ENCODE measurements at places on chromosomes 4 and X.

DNA sequence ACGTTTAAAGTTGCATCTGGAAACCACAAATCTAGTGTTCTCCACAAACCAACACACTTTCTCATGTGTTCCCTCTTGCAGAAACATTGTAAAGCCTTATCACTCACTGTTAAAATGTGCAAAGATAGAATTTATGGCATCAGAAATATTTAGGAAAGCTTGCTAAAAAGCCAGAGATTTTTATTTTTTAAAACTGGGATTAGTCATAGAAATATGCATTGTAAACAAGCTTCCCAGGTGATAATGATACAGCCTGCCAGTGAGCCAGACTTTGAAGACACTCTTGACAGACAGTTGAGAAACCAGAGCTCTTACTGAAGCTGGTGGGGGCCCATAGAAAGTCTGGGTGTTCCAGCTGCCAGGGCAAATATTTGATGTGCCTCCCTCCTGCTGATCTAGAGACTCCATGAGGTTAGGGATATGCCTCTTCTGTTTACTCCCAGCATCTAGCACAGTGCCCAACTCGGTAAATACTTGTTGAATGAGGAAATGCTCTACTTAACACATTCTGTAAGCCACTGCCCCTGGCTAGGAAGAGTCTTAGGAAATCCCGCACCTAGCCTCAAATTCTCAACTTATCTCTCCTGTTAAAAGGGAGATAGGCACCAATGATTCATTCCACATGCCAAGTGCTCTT is 179.0 kb upstream of the RASGEF1B start:
- no peak for DNase-seq

DNA sequence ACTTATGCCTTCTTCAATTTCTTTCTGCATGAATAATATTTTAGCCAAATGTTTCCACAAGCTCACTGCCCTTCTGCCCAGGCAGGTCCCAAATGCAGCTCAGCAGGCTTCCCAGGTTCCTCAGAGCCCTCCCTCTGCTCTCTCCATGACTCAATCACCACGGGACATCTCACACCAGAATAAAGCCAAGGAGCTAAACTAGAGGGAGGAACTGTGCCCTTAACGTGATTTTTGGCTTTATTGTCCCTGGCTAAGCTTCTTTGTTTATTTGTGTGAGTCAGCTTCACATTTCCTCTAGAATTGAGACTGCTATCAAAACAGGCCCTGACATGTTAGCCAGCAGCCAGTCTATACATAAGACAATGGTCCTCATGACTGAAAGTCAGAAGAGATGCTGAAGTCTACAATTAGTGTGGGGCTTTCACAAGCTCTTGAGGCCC is 186.4 kb upstream of the GALNT7 start:
- no peak for DNase-seq

- DNase-seq, result no peak
Observed at GRCh38 chrX:44060221-44060620, 87.0 kb upstream of the NDP start.

DNA sequence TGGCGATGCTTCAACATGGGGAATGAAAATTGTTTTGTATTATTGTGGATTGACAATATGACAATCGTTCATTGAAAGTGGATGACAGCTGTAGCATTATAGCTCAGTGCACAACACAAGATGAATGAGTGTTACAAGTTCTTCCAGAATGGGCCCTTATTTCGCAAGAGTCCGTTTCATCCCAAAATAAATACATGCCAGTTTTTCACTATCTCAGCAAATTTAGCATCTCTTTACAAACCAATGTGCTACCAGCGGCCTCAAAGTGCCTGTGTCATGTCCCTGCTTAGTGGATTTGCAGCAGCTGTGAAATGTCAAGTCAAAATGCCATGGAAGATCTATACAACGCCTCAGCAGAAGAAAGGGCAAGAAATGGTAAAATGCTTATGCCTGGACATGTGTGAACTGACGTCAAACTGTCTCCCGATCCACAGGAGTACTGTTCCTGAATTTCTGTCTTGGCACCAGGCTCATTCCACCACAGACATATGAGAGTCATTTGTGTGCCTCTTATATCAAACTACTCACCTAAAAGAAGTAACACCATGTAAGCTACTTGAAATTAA is 109.6 kb downstream of the MAML3 start:
- no peak for DNase-seq

DNA sequence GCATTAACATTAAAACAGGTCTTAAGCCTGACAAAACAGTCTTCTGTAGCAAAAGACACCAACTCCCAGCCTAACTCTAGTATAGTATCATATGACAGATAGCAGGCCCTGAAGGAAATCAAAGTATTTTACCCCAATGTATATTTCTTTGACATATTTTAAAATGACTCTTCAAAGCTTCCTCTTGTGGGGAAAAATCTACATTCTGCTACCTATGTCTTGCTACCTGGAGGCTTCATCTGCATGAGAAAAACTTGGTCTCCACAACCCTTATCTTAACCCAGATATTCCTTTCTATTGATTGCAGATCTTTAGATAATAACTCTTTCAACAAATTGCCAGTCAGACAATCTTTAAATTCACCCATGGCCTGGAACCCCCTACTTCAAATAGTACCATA is 1620.4 kb downstream of the PCDH7 start:
- no peak for DNase-seq

DNA sequence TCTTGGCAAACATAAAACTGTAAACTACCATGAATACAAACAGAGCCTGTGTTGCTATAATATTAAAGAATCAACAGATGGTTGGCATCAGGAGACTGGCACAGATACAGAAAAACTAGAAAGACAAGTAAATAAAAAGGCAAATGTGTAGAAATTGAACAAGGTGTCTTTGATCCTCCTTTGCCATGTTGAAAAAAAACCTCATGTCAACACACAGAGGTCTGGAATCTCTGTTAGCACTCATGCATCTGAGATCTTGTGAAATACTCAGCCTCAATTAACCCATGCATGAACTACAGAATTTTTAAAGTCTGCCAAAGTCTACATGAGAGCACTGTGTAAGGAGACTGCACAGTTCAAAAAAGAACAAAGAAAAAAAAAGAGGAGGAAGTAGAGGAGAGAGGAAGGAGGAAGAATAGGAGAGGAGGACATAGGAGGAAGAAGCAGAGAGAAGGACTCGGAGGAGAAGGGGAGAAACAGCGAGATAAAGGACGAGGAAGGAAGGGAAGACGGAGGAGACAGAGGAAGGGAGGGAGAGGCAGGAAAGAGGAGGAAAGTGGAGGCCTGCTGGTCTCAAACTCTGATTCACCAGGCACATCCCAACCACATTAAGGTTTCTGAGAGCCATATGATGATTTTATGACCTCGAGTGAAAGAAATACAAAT is 52.8 kb downstream of the PRDM5 start:
- DNase-seq, result no peak

DNA sequence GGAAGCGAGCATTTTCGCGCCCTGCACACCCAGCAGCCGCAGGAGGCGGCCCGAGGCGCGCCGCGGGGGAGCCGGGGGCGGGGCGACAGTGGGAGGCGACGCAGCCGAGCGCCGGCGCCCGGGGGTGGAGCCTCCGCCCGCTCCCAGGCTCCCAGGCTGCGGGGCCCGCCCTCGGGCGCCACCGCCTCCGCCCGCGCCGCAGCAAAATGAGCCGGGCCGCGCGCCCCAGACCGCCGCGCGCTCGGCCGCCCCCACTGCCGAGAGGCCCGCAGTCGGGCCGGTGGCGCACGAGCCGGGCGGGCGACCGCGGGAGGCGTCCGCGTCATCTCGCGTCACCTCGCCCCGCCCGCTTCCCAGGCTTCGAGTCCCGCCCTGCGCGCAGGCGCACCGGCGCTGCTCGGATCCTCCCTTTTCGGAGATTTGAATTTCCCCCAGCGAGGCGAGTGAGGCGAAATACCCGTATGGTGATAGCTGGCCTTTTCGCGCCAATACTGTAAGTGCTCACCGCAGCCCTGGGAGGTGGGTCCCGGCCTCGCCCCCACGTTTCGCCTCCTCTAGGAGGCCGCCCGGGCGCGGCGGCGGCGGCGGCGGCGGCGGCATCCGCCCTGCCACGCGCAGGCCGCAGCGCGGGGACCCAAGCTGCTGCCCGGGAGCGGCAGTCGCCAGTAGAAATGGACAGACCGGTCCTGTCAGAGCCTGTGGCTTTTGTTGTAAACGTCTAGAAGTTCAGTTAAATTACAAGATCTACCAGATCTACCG is at the start of gene TMEM187:
TMEM187 (plus strand) TSS at position 387 of the 759 bp plus-strand sequence. CDS start 9,309 bp downstream, outside the sequence.
- DNase-seq, result peak; percentile 81

- no peak for DNase-seq
Observed at GRCh38 chr4:176335421-176335820, 15.7 kb downstream of the SPCS3 start.

GRCh38 chrX:47184486-47184885 is 9.1 kb upstream of the UBA1 start:
- DNase-seq, result no peak

DNA sequence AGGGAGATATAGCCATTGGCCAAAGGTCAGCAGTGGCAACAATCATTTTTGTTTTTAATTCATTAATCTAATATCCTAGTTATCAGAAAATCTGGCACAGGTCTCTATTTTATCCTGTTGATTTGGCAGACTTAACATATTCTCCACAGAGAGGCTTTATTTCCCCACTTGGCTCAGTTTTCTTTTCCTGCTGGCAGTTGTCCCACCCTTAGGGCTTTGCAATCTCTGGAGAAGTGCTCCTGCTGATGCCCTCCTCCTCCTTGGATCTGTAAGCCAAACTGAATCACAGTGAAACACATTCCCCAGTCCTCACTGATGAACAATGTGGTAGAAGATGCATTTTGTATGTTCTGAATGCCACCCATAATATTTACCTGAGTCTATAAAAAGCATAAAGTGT is 889.7 kb downstream of the PDHA2 start:
- DNase-seq, result no peak

DNA sequence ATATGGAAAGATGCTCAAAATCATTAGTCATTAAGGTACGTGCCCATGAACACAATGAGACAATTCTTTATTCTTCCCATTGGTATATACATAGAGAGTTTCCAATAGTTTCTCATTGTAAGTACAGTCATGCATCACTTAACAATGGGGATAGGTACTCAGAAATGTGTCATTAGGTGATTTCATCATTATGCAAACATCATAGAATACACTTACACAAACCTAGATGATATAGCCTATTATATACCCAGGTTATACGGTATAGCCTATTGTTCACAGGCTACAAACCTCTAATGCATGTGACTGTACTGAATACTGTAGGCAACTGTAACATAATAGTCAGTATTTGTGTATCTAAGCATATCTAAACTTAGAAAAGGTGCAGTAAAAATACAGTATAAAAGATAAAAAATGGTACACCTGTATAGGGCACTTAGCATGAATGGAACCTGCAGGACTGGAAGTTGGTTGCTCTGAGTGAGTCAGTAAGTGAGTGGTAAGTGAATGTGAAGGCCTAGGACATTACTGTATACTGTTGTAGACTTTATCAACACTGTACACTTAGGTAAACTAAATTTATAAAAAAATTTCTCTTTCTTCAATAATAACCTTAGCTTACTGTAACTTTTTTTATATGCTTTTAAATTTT is 49.6 kb downstream of the KLHL13 start:
- DNase-seq, result no peak

DNA sequence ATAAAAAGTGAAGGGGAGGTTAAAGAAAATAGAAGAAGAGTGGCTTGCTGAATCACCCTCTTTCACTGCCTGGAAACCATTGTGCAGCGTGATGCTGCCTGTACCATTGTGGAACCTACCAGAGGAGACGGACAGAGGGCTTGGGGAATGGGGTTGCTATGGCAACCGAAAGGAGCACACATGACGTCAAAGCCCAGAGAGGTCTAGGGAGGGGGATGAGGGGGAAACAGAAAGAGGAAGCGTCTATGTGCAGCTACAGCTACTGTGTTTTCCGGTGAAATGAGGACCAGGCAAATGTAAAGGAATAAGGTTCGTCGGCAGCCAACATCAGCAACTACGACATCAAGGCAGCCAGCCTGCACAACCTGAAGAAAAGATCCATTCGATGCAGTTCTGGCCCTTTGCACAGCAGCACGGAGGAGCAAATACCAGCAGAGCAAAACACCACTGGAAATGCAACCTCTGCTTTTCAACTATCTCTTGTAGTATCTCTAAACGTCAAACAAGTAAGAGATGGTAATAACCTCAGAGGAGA is at the start of gene MAPK10:
MAPK10 (minus strand) TSS at position 110 of the 535 bp plus-strand sequence.
- peak; percentile 96 for DNase-seq

GRCh38 chrX:32408389-32408788 is 803.0 kb downstream of the DMD start:
- no peak for DNase-seq

DNA sequence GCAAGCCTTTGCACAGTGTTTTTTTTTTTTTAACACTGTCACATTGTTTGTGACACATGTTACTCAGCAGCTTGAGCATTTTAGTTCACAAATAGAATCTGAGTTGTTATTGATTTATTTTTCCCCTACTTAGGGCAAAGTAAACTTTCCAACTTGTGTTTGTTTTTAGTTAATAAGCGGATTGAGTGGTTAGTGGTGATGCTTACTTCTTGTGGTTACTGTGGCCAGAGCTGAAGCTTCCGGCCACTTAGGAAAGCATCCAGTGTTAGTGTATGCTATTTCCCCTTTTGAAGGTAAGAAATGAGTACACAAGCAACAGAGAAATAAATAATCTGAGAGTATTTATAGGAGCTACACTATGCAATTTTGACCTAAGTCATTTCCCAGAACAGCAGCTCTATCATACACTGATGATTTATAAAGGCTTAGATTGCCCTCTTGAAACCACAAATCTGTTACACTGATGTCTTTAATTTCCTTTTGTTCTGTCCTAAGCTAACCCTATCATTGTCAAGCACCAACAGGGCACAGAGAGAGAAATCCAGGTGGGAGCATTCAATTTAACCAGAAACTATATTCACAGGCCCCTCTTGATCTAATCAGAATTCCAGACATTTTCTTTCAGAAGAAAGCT is 2464.6 kb downstream of the PCDH7 start:
- DNase-seq, result no peak

Data from amygdala (tissue), 56 donors.